ENCODE measurements at places on chromosomes 1 and 21.

- no peak for DNase-seq
Measured at GRCh38 chr1:240701412-240701811, 89.5 kb upstream of the GREM2 start.

DNA sequence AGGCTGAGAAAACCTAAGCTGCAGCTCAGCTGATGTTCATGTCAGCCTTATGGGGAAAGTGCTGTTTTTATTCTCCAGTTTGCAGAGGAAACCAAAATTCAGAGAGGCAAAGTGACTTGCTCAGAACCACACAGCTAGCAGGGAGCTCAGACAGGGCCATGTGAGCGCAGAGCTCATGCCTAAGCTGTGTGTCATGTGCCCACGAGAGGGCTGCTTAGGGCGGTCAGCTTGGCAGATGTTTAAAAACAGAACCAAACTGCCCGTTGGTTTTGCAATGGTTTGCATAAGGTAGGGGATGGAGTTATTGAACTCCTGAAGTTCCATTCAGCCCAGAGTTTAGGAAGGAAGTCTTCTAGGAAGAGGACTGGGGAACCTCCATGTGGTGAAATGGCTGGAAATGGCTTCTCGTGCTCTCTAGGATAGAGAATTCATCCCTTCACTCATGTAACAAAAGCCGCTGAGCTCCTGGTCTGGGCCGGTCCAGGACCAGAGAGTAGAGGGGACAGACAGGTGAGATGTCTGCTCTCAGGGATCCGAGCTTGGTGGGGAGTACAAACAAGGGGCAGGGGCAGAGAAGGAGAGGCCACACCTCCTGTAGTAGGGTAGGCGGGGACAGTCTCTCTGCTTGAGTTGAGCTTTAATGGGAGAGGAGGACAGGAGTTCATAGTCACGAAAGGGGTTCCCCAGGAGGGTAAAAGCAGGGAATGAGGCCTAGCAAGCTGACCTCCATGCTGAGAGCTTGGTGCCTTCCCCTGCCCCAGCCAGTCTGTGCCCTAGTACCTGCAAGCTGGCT is 46.9 kb downstream of the ARHGEF10L start:
- no peak for DNase-seq

- DNase-seq, result no peak
Measured at GRCh38 chr1:50796272-50796671, 163.8 kb downstream of the FAF1 start.

- peak; percentile 21 for DNase-seq
Measured at GRCh38 chr1:50985094-50985493, 15.0 kb downstream of the CDKN2C start.

GRCh38 chr1:200693327-200693726 is 23.6 kb upstream of the DDX59 start:
- no peak for DNase-seq

DNA sequence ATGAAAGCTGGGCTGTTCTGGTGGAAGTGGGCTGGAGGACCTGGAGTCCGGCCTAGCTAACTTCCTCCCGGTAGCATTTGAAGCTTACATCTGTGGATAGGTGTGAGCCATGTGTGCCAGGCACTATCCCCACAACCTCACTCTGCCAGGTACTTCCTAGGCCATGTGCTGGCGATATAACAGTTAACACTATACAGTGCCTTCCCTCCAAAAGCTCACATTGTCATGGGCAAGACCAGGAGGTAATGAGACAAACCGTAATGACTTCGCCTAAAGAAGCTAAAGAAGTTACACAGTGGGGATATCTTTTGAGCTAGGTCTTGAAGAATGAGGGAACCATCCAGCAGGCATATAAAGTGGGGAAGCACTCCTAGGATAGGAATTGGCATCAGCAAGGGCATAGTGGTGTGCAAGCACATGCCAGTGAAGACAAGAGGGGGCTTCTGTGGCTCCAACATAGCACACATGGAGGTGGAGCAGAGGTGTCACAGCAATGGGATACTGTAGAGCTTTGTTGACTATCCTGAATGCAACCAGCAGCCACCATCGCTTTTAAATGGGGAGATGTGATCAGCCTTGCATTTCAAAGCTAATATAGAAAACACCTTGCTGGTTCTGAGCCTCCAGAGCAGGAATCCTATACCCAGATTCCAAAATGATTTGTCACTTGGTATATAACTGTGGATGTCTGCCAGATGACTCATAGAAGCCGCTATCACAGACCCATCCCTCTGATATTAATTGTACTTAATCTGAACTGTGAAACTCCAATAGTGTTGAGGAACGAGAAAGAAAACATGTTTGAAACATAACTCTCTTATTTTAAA is 466.3 kb downstream of the LMO4 start:
- DNase-seq, result no peak

DNA sequence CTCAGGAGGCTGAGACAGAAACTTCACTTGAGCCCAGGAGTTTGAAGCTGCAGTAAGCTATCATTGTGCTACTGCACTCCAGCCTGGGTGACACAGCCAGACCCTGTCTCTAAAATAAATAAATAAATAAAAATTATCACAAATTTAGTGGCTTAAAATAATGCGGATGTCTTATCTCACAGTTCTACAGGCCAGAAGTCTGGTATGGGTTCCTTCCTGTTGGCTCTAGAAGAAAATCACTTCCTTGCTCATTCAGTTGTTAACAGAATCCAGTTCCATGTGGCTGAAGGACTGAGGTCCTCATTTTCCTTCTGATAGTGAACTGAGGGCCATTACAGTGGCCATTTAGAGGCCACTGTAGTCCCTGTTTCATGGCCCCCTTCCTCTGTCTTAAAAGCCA is 94.6 kb upstream of the S1PR1 start:
- no peak for DNase-seq

- no peak for DNase-seq
Measured at GRCh38 chr1:232737917-232738316, 67.3 kb upstream of the MAP10 start.

GRCh38 chr1:181704546-181704945 is 221.2 kb downstream of the CACNA1E start:
- DNase-seq, result no peak

DNA sequence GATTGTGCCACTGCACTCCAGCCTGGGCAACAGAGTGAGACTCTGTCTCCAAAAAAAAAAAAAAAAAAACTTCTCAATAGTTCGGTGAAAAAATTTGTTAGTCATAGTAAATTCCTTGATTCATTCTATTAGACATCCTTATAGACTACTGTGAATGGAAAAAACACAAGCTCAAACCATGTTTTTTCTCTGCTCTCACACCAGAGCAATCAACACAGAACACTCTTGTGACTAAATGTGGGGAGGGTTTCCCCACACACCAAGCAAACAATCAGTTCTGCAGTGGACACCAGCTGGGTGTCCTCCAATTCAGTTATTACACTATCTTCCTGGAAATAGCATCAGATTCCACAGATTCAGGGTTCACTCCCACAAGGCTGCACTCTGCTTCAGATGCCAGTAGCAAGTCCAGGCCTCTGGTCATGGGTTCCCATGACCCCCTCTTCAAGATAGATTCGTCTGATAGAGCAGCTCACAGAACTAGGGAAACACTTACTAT is 69.1 kb upstream of the TEKT2 start:
- no peak for DNase-seq

DNA sequence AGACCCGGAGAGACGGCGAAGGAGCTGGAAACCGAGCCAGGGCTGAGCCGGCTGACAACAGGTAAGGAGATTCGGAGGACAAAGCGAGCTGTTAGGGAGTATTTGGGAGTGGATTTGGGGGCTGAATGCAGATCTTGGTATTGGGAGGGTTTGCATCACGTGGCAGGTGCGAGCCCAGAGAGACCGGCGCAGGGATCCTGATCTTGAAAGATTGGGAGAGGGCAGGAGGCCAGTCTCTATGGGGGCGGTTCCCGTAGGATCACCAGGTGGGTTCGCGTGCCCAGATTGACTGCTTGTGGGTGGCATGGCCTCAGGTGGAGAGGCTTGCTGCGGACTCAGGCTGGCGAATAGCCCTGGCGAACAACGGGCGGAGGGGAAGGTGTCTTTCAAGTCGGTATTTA is 204 bp downstream of the CIART start:
- DNase-seq, result no peak

GRCh38 chr1:87754139-87754538 is 425.5 kb downstream of the LMO4 start:
- DNase-seq, result no peak

DNA sequence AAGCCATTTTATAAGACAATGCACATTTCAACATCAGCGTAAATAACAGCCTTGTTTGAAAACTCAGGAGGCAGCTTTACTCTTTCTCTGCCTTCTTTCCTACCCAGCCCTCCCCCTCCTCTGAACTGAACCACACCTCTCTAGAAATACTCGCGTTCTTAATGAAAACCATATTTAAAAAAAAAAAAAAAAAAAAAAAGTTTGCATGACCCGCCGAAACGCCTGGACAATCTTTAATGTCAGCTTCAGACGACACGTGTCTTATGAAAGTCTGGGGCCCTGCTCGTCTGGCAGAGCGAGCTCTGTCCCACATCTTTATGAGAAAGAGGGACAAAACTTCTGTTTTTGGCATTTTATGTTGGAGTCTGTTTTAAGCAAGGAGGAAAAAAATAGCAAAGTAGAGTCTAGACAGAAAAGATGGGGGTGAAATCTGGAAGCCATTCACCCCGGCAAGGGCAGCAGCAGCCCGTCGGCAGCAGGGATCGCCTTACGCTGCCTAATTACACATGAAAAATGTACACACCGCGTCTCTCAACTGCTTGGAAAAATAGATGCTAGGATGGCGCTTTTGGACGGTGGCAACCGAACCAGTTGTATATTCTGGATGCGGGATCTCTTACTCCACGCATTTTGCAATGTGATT is 130.4 kb upstream of the ETS2 start:
- no peak for DNase-seq

GRCh38 chr1:244836135-244836521 is 670 bp downstream of the COX20 start:
- peak; percentile 57 for DNase-seq

GRCh38 chr21:21624674-21625073 is 626.5 kb downstream of the NCAM2 start:
- DNase-seq, result no peak

DNA sequence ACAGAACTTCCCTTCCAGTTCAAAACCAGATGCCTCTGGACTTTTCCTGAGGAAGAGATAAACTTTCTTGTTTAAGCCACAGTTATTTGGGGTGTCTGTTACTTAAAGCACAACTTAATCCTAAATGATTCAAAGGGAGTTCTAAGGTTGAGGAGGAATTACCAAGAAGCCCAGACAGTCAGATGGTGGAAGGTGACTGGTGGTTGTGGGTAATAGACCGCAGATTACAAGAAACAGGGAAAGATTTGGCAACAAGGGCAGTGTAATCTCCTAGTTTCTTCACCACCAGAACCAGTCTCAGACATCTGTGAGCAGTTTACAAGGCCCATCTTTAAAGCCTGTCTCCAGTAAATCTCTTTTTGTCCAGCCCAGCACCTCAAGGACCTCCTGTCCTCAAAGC is 130.1 kb upstream of the CTTNBP2NL start:
- DNase-seq, result no peak

DNA sequence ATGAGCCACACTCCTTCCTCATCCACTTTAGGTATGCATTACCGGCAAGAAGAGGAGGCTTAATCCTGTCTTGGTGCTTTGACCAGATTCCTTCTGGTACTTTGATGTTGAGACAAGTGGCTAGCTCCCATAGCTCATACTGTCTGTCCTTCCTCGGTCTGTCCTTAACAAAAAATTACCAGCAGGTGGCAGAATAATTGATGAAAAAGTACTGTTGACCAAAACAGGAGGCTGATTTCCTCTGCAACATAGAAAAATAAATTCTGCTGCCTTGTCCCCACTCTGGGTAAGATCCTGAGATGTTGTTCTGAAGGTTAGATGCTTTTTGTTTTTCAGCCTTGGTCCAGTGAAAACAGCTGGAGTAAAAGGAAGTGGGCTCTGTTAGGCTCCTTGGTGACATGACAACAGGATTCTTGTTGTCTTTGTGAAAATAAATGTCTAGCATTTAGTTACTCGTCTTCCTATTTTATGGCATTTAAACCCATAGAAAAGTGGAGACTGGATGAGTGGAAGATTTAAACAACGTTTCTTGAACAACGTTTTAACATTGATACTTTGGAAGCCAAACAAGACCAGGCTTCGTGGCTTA is 11.2 kb upstream of the HJV start:
- peak; percentile 79 for DNase-seq

DNA sequence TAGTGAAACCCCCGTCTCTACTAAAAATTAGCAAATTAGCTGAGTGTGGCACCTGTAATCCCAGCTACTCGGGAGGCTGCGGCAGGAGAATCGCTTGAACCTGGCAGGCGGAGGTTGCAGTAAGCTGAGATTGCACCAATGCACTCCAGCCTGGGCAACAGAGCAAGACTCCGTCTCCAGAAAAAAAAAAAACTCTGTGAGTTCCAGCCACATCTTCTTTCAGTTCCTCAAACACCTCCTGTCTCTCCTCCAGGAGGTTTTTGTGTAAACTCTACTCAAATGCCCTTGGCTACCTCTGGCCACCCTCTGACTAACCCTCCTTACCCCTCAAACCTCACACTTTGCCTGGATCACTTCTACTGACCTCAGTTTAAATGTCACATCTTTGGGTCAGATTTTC is 38.1 kb downstream of the RCSD1 start:
- DNase-seq, result no peak

GRCh38 chr1:167881069-167881468 is 32.9 kb downstream of the ADCY10 start:
- DNase-seq, result no peak

DNA sequence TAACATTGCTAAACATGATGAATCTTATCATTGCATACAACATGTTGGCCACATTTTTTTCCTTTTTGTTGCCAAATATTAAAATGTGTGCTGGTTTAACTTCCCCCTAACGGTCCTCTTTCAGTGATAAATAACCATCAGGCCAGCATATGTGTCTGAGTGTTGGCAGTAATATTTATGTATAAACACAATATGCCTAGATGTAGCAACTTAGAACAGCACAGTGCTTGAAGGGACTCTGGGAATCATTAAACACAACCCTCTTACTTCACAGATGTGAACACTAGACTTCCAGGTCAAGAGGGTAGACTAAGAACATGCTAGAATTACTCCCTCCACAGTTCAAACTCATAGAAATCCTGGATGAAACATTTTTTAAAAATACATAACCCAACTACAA is 581.8 kb downstream of the PLPP3 start:
- DNase-seq, result no peak

DNA sequence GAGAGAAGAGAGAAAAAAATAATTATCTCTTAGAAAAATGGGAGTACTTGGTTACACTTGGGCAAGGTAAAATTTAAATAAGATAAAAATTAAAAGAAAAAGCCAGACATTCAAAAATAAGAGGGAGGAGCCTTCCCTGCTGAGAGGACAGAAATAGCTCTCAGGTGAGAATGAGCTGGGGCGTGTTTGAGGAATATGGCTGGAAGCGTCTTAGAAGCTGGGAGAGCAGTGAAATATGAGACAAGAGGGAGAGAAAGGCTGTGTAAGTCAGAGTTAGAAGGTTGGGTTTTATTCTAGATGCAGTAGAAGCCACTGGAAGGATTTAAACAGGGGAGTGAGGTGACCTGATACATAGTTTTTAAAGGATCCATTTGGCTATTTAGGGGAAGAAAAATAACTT is 154.2 kb upstream of the L1TD1 start:
- no peak for DNase-seq
